Fibroblast of skin of right quadriceps (primary cell): ENCODE measurements at places on chromosomes 2 and 18.

GRCh38 chr2:218985021-218985324 is at the start of gene FEV:
TSS of gene FEV (minus strand) at chr2:218985184. CDS start at chr2:218985075, 109 bp downstream.
- DNase-seq: no peak

DNA sequence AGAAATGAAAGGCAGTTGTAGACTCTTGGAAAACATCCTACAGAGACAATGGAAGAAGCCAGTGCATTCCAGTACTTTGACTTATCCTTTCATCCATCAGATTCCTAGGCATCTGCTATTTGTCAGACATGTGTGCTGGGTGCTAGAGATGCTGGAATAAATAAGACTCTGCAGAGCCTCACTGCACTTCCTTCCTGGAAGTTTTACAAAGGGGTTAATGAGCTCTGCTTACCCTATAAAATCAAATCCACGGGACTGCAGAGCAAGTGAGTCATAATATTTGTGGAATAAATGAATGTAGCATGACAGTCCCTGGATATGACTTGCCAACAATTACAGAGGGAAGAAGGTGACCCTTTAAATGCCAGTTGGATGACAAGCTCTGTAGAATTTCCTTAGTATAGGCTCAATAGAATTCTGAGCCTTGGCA is 52.7 kb upstream of the NPAS2 start:
- peak; percentile 93 for DNase-seq

GRCh38 chr2:235666213-235666781 is 172.5 kb downstream of the AGAP1 start:
- DNase-seq: peak; percentile 85

DNA sequence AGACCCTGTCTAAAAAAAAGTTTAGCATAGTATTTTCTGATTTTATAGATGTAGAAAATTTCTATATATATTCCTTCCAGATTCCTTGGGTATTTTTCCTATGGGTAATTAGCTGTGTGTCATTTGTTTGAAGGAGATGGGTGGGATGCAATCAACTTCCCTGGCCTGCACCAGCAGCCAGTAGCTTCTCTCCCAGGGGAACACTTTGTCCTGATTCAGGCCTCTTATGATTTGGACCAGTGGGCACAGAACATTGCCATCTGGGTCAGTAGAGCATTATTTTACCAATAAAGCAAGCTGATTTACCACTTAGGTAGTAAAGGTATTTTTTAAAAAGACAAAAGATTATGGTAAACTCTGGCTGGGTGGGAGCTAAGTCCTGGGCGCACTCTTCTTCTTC is 26.9 kb downstream of the UBE2F start:
- no peak for DNase-seq

GRCh38 chr18:29434650-29435049 is 1257.7 kb upstream of the CDH2 start:
- no peak for DNase-seq

DNA sequence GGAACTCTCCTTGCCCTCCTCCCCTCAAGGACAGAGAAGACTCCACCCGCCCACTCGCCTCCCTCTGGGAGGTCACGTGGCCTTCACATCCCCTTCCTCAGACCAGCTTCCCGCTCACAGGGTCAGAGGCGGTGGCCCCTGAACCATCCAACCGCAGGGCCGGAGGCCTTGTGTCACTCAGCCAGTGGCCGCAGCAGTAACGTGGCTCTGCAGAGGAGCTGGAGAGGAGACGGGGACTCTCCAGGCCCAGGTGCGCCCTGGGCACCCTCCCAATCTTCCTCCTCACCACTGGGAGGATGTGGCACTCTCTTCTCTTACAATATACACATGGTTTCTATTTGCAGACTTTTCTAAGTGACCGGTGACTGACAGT is 161.7 kb downstream of the TWIST2 start:
- DNase-seq: no peak

DNA sequence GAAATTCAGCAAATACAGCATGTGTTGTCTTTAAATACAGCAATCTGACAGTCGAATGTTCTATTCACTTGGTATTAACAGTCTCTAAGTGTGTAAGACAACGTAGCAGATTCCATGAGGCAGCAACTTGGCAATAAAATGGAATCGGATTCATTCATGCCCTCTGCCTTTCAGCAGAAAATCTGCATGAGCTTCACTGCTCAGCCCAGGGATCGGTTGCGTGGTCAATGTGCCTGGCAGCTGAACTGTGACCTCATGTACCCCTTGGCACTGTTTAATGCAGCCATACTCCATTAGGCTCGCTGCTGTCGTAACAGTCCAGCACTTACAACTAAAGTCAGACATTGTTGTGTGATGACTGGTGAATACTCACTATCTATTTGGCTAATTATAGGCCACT is 17.7 kb upstream of the RGPD4 start:
- no peak for DNase-seq

DNA sequence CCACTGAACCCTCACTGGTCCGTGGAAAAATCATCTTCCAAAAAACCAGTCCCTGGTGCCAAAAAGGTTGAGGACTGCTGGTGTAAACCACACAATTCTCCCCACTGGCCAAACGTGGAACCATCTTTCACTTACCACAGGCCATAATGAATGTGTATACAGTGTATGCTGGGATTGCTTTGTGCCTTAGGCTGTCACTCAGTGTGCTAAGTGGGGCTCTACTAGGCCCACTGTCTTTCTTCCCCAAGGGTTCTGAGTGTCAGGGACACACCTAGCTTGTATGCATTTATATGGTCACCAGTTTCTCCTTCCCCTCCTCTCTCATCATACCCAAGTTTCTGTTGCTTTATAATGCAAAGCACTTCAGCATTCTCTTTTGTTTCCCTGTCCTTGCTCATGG is 27.2 kb downstream of the SCYGR8 start:
- DNase-seq: no peak

DNA sequence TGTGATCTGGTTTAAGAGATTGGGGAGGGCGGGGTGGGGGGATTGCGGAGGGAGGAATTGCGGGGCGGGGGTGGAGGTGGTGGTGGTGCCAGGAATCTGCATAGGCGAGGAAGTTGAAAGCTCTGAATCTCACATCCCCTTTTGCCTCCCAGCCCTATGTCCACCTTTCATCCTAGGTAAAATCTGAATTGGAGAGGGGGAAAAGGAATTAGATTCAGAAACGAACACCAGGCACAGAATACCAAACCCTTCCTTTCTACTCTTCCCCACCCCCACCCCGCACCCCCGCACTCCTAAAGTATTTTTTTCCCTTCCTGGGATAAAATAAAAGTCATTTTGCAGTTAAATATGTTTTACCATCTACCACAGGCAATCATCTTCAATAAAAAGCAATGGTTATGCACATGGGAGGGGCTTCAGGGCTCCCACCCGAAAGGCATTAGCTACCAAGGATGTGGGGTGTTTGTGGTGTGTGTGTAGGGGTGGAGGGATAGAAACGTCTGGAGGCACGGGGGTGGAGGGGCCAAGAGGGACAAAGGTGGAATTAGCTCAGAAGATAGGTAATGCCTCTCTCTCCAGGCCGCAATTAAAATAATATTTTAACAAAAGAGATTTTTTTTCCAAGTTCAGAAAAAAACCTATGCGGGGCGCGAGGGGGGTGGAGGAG is 1.8 kb downstream of the IGFBP5 start:
- no peak for DNase-seq

DNA sequence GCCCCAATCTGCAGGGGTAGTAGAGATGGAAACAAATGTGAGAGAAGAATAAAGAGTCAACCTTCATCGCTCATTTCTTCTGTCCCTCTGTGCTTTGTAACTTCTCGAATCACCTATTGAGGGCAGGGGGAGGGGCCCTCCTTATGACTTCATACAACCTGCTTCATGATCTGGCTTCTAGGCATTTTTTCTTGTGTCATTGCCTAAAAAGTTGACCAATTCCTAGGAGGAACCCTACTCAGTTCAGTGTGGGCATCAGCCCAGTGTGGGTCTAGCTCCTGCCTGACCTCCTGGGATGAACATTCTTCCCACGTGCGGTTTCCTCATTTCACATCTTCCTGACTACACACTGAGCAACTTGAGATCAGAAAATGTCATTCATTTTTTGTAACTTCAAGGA is 46.3 kb upstream of the CREB1 start:
- peak; percentile 55 for DNase-seq

DNA sequence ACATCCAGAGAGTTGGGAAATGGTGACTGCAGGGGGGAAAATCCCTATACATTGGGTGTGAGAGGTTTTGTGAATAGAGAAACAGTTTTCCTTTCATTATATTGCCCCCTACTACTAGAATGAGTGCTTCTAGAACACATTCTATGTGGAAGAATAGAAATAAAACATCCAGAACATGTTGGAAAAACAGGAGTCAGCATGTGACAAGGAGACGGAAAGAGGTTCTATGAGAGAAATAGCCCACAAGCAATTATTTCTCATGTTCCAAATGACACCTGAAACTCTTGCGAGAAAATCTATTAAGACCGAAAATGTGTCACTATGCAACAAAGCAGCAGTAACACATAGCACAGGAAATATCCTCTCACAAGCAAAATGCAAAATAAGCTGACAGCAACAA is 202.7 kb upstream of the SPOPL start:
- no peak for DNase-seq

DNA sequence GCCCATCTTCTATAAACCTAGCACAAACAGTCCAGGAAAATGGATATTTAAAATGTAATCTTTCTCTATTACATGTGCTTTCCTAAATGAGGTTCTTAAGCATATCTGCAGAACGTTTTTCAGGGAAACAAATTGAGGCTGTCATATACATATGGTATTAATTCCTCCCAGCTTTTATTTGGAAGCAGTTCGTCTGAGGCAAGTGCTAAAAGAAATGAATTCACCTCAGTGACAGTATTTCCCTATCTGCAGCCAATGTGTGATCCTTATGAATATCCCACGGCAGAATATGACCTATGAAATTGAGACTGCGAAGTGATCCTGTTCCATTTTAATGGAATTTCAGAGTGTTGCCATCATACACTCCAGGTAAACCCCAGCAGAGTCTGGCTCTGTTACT is 7.1 kb downstream of the MYOM1 start:
- no peak for DNase-seq

DNA sequence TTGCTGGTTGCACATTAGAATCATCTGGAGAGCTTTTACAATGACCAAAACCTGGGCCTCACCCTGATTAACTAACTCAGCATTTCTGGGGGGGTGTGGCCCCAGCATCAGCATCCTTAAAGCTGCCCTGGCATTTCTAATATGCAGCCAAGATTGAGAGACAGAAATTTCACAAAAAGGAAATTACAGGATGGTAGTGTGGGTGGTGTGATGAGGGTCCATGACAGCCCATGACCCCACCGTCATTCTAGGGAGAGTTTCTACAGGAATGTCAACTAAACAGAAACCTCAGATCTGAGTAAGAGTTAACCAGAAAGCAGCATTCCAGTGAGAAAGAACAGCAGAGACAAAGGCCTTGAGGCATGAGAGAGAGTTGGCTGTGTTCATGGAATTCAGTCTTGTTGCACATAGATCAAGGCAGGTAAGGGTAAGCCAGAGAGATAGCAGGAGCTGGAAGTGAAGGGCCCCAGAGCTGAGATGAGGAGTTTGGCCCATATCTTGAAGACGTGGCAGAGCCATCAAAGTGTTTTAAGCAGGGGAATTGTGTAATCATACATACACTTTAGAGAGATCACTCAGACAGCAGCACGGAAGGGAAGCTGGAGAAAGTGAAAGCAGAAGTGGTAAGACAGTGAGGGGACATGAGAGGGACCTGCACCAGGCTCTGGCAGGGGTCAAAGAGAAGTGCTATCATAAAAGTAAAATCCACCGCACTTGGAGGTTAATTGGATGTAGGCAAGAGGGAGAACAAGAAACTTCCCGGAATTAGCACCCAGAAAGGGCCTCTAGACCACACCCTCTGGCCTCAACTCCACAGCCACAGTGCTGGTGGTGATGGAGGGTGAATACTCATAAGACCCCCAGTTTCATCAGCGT is 7.8 kb upstream of the TRABD2A start:
- peak; percentile 69 for DNase-seq

GRCh38 chr18:31156821-31157763 is 5.6 kb downstream of the DSC1 start:
- DNase-seq: no peak

DNA sequence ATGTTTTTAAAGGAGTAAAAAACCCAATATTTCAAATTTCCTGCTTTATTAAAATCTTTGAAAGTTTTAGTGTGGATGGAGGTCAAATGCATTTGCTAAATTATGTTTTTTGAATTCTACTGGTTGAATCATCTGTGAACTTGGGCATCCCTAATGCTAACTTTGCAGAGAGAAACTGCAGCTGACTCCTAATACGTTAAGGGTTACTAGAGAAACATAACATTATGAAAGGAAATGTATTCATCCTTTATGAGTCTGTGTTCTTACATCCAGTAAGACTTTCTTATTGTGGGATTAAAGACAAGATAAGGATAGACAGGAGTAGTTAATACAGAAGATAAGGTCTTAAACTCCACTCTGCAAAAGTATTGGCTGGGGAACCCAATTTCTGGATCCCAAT is 140.6 kb downstream of the FAM124B start:
- peak; percentile 35 for DNase-seq

GRCh38 chr2:219304223-219304622 is 5.0 kb downstream of the PTPRN start:
- DNase-seq: no peak

- DNase-seq: no peak
Observed at GRCh38 chr2:233203060-233203459, 48.4 kb upstream of the ATG16L1 start.

DNA sequence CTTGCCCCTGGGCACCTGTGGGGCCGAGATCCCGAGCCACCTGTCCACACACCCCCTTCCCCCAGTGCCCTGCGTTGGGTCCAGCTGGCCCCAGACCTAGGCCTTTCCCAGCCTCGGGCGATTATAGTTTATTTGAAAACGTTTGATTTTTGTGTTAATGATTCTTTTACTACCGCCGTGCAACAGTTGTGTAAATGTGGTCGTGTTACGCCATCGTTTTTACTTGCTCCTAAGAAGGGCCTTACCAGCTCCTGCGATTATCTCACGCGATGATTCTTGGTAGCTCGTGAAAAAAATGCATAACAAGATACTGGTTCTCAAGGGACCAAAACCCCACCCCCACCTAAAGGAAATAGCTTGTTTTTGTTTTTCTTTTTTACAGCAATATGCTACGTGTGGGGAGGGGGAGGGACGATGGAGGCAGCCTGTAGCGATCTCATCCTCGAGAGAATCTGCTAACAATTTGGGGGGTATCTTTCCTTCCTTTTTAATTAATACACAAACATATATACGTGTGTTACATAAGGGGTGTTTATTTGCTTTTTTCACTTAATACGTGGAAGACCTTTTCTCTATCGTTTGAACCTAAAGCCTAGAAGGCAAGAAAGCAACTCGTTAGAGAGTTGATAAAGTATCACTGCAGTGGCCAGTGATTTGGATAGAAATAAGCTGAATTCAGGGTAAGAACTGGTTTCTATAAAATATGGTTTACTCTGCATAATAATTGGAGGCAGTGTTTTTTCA is 1.0 kb downstream of the ZDBF2 start:
- peak; percentile 30 for DNase-seq

- DNase-seq: no peak
Observed at GRCh38 chr2:133004623-133005022, 334.6 kb upstream of the LYPD1 start.

- DNase-seq: no peak
Observed at GRCh38 chr2:96927405-96928171, 57.7 kb upstream of the SEMA4C start.

DNA sequence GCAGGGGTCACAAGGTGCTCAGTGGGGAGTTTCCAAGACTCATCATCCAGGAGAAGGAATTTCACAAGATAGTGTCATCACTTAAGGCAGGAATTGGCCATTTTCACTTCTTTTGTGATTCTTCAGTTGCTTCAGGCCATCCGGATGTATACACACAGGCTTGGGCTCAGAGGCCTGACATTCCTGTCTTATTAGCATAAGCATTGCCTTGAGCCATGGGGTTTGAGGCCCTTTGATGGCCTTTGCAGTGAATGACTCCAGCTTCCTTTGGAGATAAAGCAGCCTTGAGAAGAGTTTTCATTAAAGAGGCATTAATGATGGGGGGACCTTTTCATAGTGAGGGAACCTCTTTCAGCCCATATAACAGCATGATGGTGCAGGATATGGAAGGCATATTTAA is 366.0 kb upstream of the CNTNAP5 start:
- no peak for DNase-seq
